ENCODE measurements at places on chromosomes 16 and 17.
A peak's percentile ranks its signal among the peaks of the same experiment; 100 is the strongest.

DNA sequence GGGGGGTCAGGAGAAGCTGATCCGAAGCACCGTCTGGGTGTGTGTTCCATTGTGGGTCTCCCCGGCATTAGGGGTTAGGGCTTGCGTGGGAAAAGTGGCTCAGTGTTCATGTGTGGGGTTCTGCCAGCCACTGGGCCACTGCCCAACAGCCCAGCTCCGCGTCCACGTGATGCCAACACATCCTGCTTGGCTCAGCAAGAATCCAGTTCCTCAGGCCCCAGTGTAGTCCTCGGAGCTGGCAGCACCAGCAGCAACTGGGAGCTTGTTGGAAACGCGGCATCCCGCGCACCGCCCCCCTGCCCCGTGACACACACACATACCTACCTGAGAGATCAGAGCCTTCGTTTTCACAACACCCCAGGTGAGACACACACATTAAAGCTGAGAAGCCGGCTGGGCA is 18.9 kb downstream of the LGALS9 start:
- peak; percentile 51 for DNase-seq

DNA sequence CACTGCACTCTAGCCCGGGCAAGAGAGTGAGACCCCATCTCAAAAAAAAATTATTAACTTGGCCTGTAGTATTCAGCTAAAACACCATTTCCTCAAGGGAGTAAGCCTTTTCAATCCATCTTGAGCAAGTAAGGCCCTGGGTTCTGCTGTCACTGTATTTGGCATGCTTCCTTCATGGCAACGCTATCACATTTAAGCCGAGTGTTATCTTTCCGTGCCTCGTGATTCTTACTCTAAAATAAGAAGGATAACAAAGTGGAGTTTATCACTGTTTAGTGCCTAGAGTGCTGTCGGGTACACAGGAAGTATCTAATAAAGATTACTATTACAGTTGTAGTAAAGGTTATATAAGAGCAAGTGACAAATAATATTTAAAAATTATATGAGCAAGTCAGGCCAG is 8.8 kb downstream of the VPS53 start:
- DNase-seq = peak; percentile 44

DNA sequence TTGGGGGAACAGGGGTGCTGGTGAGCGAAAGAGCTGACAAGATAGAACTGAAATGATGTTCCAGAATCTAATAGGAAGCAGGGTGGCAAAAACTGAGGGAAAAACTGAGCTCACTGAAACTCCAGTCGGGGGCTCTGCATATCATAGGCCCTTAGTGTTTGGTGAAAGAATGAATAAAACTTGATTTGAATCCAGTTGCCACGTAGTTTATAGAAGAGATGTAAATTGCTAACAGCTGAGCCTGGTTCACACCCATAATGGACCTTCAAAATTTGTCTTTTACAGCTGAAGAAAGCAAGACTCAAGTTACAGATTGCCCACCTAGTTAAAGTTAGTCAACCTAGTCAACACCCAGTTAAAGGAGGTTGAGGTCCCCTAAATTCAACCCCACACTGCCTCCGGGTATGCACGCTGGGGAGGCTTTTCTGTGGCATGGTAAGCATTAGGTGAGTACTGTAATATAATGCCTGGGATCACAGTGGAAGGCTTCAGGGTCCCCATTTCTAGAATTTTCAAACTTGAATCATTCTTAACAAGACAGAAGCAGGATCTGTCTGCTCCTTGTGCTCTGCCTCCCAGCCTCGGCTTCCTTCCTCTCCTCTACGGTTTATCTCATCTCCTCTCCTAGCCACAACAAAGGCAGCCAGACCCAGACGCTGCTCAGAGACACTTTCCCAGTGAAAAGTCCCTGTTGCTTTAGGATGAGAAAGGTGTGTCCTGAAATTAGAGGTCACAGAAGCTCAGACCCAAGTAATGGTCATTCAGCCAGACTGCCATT is 26.9 kb upstream of the SUPT4H1 start:
- no peak for DNase-seq

DNA sequence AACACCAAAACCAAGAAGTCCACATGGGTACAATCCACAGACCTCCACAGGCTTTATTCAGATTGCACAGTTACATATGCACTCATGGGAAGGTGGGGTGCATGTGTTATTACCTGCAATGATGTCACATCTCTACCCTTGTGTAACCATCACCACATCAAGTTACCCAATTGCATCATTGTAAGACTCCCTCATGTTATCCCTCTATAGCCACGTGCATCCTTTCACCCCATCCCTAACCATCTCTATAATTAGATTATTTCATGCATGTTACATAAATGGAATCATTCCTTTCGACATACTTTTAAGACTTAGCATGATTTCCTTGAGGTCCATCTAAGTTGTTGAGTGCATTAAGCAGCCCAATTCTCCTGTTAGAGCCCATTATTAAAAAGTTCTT is 408.2 kb upstream of the C16orf82 start:
- no peak for DNase-seq

GRCh38 chr17:62819511-62820221 is 11.6 kb upstream of the MARCHF10 start:
- peak; percentile 74 for DNase-seq

DNA sequence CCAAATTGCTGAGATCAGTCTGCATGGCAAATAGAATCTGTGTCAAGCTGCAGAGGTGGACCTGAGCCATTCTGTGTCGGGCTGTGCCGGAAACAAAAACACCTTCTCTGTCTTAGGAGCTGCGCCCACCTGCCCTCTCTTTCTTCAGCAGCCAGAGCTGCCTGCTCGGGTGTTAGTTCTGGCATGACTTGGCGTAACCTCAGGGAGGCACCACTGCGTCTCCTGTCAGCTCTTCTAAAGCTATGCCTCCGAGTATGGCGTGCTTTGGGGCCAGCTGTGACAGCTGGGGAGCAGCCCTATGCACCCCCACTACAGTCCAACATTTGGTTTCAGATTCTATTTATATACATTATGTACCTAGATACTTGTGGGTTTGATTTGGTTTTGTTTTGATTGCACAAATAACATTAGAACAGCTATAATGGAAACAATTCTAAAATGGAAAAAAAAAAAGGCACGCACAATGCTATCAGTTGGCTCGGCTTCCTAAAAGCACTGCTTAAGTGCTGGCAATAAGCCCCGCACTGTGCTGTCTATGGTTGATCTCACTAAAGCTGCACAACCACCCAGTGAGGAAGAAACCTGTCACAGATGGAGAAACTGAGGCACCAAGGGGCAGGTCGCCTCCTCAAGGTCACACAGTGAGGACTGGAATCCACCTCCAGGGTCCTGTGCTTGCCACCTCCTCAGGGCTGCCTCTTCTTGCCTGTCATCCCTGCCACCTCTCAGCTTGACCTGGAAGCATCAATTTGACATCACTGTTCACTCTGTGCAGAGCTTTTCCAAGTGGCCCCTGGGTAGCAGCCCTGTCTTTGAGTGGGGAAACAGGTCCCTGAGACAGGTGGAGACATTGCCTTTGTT is 18.7 kb upstream of the ADGRG1 start:
- DNase-seq = no peak

DNA sequence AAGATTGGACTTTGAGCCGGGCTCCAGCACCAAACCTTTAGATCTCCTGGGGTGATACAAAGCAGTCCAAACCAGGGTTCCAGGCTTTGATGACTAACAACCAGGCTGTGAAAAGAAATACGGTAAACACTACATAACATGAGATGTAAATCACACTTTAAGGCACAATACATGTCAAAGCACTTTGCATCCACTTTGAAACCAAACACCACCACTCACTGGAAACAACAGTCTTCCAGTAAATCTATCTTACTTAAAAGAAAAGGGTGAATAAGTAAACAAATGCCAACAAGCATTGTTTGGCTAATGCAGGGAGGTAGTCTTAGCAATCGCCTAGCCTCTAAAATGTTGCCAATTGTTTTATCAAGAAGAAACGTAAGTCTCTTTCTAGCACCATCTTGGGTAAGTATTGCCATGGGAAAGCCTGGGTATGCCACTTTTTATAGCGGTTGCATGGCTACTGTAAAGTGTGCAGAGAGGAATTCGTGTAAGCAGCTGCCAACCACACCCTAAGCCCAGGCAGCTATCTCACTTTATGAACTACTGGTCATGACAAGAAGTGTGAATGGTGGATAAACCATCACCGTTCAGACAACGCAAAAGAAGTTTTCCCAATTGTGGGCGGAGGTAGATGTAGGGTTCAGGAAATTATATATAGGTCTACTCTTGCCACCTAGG is 267.4 kb upstream of the PSMD7 start:
- DNase-seq = no peak

DNA sequence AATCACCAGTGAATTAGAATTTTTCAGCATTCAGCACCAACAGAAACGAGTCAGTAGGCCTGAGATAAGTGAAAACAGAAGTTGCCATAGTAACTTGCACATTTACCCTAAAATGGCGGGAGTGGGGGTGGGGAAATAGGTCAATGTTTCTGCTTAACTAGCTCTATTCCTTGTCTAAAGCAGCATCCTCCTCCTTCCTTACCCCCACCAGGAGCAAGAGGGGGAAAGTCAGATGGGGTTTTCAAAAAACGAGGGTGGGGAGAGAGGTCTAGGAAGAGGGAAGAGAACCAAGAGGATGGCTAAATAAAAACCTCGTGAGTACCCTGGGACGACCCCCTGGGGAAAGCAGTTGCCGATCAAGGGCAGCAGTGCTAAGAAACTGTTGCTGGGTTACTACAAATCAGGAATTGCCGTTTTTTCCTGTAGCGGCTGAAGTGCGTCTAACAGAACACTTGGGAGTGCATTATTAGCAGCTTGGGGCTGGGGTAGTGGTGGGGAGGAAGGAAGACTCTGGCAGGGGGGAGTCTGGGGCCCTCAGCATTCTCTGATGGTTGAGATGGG is 34.4 kb upstream of the MNT start:
- no peak for DNase-seq

DNA sequence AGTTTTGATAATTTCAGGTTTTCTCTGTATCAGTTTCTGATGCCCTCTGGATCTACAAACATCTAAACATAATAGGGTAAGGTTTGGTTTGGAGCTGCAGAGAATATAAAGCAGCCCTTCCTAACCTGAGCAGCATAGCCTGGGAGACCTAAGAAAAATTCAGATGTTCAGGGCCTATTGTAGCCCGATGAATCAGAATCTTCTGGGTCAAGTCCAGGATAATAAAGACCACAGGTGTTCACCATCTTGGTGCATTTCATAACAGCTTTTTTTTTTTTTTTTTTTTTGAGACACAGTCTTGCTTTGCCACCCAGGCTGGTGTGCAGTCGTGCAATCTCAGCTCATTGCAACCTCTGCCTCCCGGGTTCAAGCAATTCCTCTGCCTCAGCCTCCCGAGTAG is 19.7 kb upstream of the ARHGAP17 start:
- DNase-seq = no peak

- DNase-seq = peak; percentile 93
These were observed 804 bp downstream of the TGFB1I1 start for GRCh38 chr16:31472709-31473203.

DNA sequence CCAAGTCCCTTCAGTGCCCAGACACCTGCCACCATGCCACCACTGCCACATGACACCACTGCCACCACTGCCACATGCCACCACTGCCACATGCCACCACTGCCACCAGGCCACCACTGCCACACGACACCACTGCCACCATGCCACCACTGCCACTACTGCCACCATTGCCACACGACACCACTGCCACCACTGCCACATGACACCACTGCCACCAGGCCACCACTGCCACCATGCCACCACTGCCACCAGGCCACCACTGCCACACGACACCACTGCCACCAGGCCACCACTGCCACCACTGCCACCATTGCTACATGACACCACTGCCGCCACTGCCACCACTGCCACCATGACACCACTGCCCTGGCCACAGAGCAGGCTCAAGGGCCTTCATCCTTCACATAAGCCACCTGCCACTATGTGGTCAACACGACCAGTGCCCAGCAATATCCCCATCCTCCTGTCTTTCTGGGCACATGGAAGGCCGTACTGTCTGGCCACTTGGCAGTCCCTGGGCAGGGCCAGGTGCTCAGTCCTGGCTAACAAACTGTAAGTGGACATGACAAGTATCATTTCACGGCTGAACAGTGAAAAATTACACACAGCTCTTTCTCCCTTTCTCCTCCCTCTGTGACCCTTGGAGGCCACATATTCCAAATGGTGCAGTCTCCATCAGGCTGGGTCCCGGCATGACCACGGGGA is 33.1 kb downstream of the ABR start:
- DNase-seq = no peak

DNA sequence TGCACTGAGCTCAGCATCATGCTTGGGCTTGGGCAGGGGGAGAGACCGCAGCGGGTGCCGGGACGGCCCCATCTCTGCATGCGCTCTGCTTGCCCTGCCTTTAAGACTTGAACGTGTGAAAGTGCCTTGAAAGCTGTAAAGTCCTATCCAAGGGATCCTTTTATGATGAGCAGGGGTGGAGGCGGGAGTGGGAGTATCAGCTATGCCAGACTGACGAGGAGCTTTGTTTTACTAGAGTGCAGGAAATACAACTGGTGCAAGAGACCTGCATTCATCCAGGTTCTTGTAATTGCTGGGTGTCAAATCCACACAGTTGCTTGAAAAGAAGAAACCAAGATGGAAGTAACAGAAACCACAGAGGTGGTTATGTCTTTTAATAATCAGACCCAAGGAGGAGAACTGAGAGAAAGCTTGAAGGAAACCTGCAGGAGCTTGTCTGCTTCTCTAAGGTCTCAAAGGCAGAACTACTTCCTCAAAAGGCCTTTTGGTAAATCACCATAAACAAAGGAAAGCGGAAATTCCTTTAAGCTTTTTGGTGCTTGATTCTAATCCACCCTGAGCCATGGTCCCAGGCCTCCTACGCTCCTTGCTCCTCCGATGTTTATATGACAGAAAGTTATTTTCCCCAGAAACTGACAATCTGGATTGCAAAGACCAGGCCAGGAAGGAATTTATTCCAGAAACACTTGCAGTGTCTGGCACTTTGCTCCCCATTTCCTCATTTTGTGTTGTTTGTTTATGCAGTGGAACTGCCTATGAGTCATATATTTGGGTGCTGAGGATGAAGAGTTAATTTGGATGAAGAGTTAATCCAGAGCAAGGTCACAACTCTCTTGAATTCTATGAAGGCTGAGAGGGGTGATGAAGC is 51.3 kb upstream of the FBXO47 start:
- DNase-seq = no peak

DNA sequence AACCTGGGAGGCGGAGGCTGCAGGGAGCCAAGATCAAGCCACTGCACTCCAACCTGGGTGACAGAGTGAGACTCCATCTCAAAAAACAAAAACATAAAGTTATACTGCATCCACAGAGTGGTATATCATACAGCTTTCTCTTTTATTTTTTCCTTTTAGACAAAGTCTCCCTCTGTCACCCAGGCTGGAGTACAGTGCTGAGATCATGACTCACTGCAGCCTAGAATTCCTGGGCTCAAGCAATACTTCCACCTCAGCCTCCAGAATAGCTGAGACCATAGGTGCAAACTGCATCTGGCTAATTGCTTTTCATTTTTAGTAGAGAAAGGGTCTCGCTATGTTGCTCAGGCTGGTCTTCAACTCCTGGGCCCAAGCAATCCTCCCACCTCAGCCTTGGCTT is 10.0 kb upstream of the COPRS start:
- no peak for DNase-seq

DNA sequence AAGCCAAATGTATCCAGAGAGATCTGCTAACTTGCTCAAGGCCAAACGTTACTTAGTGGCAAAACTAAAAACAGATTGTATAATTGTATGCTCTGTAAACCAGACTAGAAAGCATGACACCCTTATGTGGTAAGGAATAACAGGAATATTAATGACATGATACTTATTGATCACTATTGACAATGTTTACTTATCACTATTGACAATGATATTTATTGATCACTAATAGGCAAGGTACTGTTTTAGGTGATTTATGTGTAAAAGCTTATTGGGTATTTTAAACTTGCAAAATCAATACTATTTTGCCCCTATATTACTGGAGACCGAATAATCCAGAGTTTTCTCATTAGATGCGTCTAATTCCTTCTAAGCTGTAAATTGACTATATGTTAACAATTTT is 985.1 kb downstream of the CDH11 start:
- no peak for DNase-seq
